Stimulated activated CD8-positive, alpha-beta memory T cell treated with anti-CD3 and anti-CD28 coated beads, Interleukin-4, amount 100 ng/mL, for 1 hour (primary cell): ENCODE measurements at places on chromosomes 7 and 10.

DNA sequence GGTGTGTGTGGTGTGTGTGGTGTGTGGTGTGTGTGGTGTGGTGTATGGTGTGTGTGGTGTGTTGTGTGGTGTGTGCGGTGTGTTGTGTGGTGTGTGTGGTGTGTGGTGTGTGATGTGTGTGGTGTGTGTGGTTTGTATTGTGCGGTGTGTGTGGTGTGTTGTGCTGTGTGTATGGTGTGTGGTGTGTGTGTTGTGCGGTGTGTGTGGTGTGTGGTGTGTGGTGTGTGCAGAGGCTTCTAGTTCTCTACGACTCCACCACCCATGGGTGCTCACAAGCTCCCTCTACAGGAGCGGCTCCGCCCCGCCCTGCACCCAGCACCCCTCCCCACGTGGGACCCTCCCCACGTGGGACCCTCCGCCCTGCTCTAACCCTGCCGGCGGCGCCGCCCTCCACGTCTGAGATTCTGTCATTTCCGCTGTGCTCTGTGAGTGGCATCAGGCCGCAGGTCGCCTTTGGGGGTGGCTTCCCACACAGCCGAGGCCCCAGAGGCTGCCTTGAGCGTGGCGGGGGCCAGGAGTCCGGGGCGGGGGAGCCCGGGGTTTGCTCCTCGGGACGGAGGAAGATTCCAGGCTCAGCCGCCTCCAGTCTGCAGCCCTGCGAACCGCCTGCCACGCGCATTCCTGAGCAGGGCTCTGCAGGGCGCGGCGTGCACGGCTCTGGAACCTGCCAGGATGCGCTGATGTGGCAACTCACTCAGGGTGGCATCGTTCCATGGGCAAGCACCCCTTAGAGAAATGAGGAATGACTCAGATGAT lies 37.0 kb upstream of the DNAJB6 start:
- no peak for DNase-seq

GRCh38 chr7:1235501-1236131 lies 2.9 kb downstream of the UNCX start:
- DNase-seq, result no peak

DNA sequence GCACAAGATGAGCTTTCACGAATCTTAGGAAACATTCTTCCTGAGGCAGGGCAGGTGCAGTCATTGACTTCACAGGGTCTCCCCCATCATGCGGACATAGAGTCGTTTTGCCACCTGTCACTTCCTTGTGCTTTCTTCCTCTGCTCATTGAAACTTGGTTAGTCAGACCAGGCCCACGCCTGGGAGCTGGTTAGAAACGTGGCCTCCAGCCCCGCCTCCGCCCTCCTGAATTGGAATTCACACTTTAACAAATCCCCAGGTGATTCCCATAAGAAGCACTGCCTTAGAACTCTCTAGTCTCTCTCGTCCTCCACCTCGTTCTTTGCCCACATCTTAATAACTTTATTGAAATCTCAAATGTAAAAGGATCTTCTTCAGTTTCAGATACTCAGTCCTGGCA lies 265.5 kb upstream of the FZD8 start:
- no peak for DNase-seq

DNA sequence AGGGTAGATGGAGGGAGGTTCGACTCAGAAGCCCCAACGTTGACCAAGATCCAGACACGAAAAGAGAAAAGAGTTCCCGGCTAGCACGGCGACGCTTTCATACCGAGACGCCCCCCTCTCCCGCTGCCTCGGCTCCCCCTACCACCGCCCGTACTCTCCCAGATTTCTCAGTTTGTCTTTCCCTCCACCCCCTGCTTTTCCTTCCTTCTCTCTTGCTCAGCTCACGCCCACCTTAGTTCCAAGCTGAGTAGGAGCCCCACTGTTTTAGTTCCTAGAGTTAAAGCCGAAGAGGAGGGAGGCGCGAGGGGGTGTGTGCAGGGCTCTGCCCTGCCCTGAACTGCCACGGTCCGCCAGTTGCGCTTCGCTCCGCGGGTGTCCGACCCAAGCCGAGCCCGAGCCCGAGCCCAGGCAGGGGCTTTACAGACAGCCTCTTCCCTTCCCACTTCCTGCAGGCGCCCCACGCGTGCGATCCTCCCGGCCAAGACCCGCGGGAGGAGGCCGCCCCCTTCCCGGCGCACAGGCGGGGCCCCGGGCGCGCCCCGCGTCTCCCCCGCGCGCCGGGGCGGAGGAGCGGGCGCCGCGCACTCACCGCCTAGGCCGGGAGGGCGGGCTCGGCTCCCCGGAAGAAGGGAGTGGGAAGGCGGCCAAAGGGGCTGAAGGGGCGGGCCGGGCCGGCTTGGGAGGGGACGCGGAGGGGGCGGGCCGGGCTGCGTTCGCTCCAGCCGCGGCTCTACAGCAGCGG lies at the start of gene EPHB6:
TSS of gene EPHB6 (plus strand) at position 705 of the 742 bp plus-strand sequence. CDS start 8,152 bp downstream, outside the sequence.
- no peak for DNase-seq

- no peak for DNase-seq
These were observed 237.3 kb upstream of the SP8 start for GRCh38 chr7:21023841-21024484.

- DNase-seq, result no peak
These were observed 66.0 kb downstream of the SLC25A40 start for GRCh38 chr7:87810130-87810529.

DNA sequence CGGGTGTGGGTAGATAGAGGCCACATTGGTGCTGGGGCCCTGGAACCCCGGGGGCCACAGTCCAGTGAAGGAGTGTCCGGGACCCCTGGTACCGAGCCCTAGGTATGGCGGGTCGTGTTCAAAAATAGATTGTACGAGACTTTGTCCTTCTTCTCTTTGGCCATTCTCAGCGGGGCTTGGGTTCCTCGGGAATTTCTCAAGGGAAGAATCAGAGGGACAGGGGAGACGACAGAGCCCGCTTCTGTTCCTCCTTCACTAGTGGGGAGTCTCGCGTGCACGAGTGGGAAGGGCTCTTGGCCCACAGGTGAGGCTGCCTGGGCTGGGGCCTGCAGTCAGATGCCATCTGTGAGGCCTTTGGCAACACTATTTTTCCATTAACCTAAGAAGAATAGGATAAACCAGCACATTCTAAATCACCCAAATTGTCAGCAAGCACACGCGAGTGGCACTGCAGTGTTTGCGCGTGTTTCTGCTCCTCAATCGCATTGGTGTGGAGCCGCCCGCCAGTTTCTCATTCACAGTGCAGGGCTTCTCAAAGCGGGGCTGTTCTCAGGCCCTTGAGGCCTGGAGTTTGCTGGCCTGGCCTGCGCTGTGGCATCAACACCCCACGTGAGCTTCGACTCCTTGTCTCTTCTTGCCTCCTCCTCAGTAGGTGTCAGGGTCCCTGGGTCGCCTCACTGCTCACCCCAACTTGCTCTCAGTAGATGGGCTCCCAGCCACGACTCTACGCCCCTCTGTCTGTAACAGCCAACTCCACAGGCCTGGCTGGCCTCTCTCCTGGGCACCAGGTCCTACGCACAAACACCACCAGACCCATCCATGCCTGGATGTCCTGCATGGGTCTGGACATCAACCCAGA lies 187.6 kb upstream of the SHH start:
- no peak for DNase-seq

GRCh38 chr7:74272305-74273038 lies 16.7 kb upstream of the CLIP2 start:
- no peak for DNase-seq

GRCh38 chr10:80279146-80279545 lies 10.3 kb downstream of the MAT1A start:
- DNase-seq, result no peak

- DNase-seq, result no peak
These were observed 85.2 kb upstream of the CDC14C start for GRCh38 chr7:48839108-48839507.

DNA sequence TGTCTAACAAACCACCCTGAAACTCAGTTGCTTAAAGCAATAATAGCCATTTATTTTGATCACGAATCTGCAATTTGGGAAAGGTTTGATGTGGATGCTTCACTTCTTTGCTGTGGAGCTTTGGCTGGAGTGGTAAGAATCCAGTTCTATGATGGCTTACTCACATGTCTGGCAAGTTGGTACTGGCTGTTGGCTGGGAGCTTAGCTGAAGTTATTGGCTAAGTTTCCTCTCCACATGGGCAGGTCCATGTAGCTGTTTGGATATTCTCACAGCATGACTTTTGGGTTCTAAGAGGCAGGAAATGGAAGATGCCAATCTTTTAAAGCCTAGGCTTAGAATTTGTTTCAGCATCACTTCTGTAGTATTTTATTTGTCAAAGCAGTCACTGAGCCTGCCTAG lies 277.6 kb upstream of the NRP1 start:
- DNase-seq, result no peak

DNA sequence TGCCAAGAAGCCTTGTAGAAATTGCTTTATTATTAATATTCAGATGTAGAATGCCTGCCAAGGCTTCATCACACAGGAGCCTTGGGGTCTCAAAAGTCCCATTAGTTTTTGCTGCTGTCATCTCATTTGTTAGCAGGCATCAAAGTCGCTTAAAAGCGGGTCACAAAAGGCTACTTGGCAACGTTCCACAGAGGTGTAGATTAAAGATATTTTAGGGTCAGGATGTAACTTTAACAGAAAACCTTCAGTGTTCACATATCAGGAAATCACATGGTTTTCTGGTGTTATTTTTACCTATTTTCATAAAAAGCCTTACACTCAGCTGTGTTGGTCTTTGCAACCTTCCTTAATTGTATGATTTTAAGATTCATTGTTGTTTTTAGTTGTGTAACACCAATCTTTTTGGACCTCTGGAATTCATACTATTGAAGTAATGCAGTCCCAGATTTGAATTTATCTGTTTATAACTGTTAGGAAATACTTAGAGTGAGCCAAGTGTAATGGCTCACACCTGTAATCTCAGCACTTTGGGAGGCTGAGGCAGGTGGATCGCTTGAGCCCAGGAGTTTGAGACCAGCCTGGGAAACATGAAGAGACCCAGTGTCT lies 65.3 kb downstream of the TET1 start:
- no peak for DNase-seq

DNA sequence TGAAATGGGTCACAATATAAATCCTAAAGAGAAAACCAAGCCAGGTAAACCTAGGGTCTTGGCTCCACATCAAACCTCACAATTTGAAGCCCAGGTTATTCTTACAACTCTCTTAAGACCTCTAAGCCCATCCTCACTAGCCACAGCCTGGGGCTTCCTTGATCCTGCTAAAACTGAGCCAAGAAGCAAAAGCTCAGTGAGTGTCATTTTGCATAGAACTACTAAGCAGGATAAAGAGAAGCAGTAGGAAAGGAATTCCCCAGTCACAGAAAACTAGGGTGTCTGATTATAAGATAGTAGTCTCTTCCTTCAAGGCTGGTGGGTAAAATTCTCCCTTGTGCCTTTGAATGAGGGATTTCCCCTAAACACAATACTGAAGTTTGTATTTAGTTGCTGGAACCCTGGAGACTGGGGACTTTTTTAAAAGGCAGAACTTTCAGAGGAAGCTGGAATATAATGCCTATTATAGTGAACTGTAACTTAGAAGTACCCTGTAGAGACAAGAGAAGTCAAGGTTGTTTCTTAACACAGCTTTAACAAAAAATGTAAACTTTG lies 196.6 kb upstream of the KIAA1217 start:
- no peak for DNase-seq

- DNase-seq, result no peak
These were observed 7.1 kb upstream of the MKLN1 start for GRCh38 chr7:131320603-131321002.

DNA sequence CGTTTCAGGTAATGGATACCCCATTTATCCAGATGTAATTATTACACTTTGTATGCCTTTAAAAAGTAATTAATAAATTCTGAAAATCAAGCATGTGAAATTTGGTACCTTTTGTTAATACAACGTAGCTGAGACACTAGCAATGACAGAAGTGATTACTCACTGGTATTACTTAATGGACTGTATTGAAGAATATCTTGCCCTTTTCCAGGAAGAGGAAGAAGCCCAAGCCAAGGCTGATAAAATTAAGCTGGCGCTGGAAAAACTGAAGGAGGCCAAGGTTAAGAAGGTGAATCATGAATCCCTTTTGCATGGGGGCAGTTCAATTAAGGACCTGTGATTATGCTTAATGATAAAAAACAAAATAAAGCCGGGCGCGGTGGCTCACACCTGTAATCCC lies 64.8 kb downstream of the APBB1IP start:
- DNase-seq, result no peak

- DNase-seq, result no peak
These were observed 52.0 kb downstream of the PANK1 start for GRCh38 chr10:89593043-89593442.

GRCh38 chr7:89776980-89777379 lies 377.3 kb upstream of the STEAP1 start:
- DNase-seq, result no peak

GRCh38 chr7:11957956-11958355 lies 126.0 kb upstream of the THSD7A start:
- DNase-seq, result no peak

GRCh38 chr10:53022611-53023088 lies 250.1 kb upstream of the MBL2 start:
- DNase-seq, result no peak

- no peak for DNase-seq
These were observed 52.7 kb upstream of the VIPR2 start for GRCh38 chr7:159197066-159197975.
